T-cell (primary cell): ENCODE measurements at places on chromosomes 11 and 22. TPM values are rescaled to one million over a fixed set of nuclear protein-coding genes. Genes with fewer than 3 reads are reported as not detected.

KRTAP5-10 gene
- not detected for total RNA-seq

GRCh38 chr11:65416341-65416824 lies 6.2 kb upstream of the NEAT1 start:
- DNase-seq, result peak; percentile 87

- no peak for DNase-seq
Measured at GRCh38 chr11:120129570-120129969, 8.3 kb downstream of the TRIM29 start.

SCN3B gene
- total RNA-seq, result not detected

DNA sequence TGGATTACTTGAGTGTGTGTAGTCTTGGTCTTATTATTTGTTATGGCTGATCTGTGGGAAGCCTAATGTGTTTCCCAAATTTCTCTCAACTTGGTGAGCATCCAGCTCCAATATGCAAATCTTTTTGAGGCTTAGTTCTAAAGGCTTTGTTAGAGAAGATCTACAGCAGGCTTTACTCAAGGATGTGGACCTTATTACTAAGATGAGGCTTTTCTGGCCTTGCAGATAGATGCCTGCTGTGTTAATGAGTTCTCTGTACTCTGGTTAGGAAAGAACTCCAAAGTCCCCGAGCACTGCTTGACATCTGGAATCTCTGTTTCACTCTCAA lies 24.1 kb downstream of the MYEOV start:
- DNase-seq, result no peak

- no peak for DNase-seq
Measured at GRCh38 chr11:72100462-72100861, 2.6 kb downstream of the LAMTOR1 start.

- no peak for DNase-seq
Measured at GRCh38 chr11:28488336-28488735, 380.1 kb downstream of the METTL15 start.

DNA sequence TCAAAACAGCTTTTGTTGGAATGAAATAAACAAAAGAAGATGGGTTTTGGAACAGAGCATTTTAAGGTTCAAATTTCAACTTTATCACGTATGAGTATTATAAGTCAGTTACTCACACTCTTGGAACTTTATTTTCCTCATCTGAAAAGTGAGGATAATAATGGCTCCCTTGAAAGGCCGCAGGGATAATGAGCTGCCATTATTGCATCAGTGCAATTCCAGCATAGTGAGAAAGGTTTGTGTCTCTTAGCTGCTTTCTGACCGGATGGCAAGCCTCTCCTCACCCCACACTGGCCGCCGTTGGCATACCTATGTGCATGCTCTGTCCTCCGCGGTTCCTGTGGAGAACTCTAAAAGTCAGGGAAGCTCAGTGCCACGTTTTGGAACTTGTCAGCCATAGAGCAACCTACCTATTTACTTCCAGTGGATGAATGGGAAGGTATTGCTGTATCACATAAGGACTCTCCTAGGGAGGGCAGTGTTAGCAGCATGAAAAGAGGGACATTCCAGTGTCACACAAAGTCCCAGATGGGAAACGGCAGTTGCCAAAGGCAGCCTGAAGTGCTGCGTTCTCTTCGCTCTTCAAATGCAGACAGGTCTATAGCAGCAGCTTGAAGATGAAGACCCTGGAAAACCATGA lies 368.9 kb downstream of the NTM start:
- no peak for DNase-seq

CCDC73 gene
- not detected for total RNA-seq

SLC22A25 gene
- not detected for total RNA-seq

DNA sequence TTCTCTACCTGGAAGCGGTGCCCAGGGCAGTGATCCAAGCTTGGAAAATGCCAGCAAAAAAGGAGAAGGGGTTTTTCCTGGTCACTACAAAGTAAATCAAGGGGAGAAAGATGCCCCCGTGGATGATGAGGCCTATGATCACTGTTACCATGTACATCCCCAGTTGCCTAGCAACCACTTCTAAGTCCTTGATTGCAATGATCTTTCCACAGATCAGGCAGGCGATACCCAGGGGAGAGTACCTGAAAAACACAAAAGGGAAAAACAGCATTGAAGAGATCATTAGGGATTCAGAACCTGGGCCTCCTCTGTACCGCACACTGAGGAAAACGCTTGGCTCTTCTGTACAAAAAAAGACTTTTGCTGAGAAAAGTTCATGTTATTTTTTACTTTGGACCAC lies 127.1 kb downstream of the SLC1A2 start:
- DNase-seq, result no peak

DNA sequence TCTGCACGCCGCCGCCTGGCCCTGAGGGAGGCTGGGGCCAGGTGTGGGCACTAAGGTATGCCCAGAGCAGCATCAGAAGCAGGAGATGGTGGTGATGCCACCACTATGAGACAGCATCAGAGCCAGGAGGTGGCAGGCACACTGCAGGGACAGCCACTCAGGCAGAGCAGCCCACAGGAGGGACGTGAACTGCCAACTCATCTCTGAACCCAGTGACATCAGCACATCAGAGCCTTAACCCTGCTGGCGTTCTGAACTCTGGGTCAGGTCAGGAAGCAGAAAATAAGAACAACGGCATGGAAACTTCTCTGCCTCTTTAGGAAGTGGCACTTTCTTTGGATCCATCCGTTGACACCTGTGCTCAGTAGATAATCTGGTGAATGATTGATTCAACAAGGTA lies 14.7 kb upstream of the IFT27 start:
- DNase-seq, result no peak

GRCh38 chr11:8650401-8650990 lies 32.0 kb downstream of the TRIM66 start:
- no peak for DNase-seq

AKIP1 gene
- 17.9 TPM for total RNA-seq

DNA sequence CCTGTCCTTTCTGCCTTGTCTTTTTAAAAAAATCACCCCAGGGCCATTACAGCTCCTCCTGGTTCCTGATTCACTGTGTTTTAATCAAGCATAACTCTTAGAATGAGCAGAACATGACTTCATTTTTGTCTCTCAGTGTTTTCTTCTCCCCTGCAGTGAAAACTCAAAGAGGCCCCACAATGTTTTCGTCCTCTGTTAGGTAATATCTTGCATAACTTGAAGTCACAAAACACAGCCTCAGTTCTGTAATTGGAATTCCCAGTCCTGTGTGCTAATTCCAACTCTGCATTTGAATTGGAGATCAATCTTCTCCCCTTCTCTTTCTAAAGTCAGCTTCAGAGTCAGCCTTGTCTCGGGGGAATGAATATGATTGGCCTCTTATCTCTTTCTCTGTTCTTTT lies 186.5 kb upstream of the NAV2 start:
- DNase-seq, result no peak

- no peak for DNase-seq
Measured at GRCh38 chr22:42077486-42078125, 1.9 kb upstream of the SMDT1 start.

KDM4E gene
- not detected for total RNA-seq

TMEM151A gene
- not detected for total RNA-seq

MS4A15 gene
- not detected for total RNA-seq

TECTA gene
- total RNA-seq, result 0.58 TPM

DNA sequence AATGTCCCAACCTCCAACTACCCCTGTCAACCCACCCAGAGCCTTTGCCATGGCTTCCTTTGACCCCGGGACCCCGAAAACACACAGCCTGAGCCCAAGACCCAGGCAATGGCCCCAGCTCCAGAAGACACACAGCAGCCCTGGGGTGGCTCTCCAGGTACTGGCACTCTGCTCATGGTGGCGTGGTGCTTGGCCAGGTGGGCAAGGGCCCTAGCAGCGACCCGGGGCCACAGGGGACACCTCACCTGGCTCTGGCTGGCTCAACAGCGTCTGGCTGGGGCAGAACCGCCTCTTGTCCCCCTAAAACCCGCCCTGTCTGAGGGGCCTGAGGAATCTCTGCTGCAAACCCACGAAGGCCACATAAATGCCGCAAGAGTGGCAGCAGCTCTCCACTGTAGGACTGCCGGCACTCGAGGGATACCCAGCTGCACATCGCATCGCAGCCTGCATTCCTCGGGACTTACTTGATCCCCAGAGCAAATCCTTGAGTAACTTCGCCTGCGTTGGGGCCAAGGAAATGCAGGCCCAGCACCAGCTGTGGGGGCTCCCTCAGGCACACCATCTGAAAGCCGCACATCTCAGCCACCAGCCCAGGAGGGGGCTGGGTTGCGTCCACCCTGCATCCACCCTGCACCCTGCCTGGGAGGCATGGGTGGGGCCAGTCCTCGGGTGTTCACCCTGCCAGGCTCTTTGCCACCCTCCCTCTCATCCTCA lies 23.1 kb upstream of the GNB1L start:
- no peak for DNase-seq

DNA sequence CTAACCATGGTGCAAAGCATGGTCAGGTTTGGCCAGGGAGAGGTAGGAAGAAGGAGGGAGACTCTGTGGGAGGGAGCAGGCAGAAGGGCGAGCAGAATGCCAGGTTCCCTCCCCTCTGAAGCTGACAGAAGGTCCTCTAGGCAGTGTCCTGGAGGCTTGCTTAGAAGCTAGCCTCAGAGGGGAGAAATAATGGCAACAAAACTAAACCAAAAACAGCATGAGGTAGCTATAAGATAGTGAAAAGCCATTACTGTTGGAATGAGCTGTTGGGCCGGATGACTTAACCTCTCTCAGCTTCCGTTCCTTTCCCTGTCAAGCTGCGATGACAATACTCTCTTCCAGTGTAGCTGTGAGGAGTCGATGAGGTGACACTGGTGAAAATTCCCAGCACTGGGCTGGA lies 36.6 kb downstream of the RASSF10 start:
- DNase-seq, result no peak

TMPRSS6 gene
- 1.1 TPM for total RNA-seq

IL17REL gene
- not detected for total RNA-seq

GRCh38 chr11:129655247-129655832 lies 160.3 kb upstream of the TMEM45B start:
- no peak for DNase-seq

DNA sequence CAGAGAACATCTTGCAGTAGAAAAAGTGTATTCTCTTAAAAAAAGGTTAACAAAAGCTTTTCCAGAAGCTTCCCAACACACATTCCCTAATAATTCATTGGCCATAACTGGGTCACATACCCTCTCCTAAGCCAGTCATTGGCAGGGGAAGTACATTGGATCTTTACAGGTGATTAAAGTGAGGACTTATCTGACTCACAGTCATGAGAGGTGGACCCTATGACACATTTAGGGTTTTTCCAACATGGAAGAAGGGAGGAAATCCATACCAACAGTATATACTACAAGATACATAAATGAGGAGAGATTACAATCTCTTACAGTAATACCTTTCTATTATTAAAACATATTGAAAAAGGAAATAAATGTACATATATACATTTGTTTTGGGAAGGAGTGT lies 72.2 kb downstream of the CCDC73 start:
- no peak for DNase-seq

C11orf86 gene
- not detected for total RNA-seq

GLB1L2 gene
- total RNA-seq, result 1.4 TPM

JAML gene
- total RNA-seq, result 165 TPM

GRCh38 chr11:72972496-72973128 lies 158.4 kb downstream of the ATG16L2 start:
- no peak for DNase-seq

DNA sequence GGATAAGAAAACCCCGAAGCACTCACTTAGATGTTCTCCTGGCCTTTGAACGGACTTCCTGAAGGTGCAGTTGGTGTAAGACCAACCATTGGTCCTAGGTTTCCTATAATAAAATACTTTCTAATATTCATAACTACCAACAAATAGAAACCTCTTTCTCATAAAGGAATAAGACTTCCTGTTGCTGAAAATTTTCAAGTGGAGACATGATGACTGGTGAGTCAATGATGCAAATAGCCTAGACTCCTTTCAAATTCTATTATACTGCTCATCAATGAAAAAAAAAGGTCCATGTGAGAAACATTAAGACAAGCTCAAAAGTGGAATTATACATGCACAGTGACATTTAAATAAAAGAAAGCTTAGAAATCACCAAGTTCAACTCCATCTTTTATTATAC lies 862.8 kb downstream of the FAM181B start:
- DNase-seq, result no peak
